ENCODE measurements at places on chromosomes 2 and 18. TPM values are rescaled to one million over a fixed set of nuclear protein-coding genes. Genes with fewer than 3 reads are reported as not detected.

DNA sequence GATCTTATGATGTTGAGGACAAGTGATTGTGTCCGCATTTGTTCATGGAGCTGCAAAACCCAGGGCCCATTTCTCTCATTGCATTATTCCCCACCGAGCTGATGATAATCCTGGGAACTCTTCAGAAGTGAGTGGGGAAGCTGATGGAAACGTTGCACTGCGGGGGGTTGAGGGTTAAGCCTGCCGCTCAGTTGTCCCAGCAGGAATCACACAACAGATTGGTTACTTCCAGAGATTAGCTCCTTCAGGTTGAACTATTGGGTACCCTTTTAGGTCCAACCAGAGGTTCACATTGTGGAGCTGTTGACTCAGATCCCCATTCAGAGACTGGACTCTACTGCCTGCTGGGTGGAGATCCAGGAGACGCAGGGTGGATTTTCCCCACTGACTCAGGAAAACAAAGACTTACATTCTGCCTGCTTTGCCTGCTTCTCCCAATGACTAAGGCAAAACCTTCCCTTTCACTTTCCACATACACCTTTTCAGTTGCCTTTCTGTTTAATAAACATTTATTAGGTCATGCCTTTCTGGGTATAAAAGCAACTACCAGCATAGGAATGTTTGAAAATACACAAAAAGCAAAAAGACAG, 286.4 kb downstream of the TXNL1 start:
- no peaks in the 10 kb centered on the region for H3K36me3 ChIP-seq
- H3K4me1 ChIP-seq = no peaks in the 10 kb centered on the region
- no peaks in the 10 kb centered on the region for H3K27me3 ChIP-seq

- no peak for DNase-seq
- no peaks in the 10 kb centered on the region for H3K36me3 ChIP-seq
- no peak overlapping the region for H3K4me3 ChIP-seq
- H3K27ac ChIP-seq = no peak overlapping the region
- peaks cover 16% of the 10 kb centered on the region for H3K4me1 ChIP-seq
These were observed 2.8 kb downstream of the IL1F10 start for GRCh38 chr2:113070606-113070975.

DNA sequence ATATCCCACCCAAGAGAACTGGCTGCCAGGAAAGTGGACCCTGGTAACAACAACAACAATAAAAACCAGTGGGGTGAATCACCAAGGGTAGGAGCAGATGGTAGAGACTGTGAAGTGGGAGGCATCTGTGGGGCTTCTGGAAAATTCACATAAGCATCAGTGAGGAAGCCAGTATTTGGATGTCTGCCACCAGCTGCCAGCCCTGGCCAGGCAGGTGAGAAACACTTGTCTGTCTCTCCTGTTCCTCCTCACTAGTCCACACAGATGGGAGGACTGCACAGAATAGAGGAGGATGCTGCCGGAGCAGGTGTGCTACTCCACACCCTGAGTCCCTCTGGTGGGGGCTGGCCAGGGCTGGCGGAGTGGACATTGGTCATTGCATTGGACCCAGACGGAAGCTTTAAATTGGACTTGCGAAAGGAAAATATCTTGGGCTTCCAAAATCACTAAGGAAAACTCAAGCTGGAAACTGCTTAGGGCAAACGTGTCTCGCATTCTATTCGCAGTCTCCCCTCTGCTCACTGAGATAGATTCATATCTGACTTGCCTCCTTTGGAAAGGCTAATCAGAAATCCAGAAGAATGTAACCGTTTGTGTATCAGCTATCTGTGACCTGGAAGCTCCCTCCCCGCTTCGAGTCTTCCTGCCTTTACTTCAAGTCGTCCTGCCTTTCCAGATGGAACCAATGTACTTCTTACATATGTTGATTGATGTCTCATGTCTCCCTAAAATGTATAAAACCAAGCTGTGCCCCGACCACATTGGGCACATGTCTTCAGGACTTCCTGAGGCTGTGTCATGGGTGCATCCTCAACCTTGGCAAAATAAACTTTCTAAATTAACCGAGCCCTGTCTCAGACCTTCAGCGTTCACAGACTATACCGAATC, 69.1 kb downstream of the NAB1 start:
- H3K27me3 ChIP-seq = no peaks in the 10 kb centered on the region
- no peak for DNase-seq
- no peaks in the 10 kb centered on the region for H3K36me3 ChIP-seq
- H3K27ac ChIP-seq = no peak overlapping the region
- H3K4me3 ChIP-seq = no peak overlapping the region
- H3K4me1 ChIP-seq = peaks cover 19% of the 10 kb centered on the region

Gene LIMS4
- 0.97 TPM for total RNA-seq
